ENCODE measurements at places on chromosomes 13 and 19. TPM values are rescaled to one million over a fixed set of nuclear protein-coding genes. Genes with fewer than 3 reads are reported as not detected.

The ANGPTL8 gene
- total RNA-seq, result not detected

The TJP3 gene
- total RNA-seq, result not detected

The SLC17A7 gene
- 0.20 TPM for total RNA-seq

The KLK13 gene
- total RNA-seq, result not detected

The MYO1F gene
- 0.73 TPM for total RNA-seq

The SERPINE3 gene
- under 0.01 TPM for total RNA-seq

The LILRB2 gene
- total RNA-seq, result not detected

The TMEM38A gene
- total RNA-seq, result 0.78 TPM

The KLK12 gene
- total RNA-seq, result not detected

The ZNF878 gene
- total RNA-seq, result not detected
